T-helper 9 cell (primary cell): ENCODE measurements at places on chromosomes 12 and 14.

DNA sequence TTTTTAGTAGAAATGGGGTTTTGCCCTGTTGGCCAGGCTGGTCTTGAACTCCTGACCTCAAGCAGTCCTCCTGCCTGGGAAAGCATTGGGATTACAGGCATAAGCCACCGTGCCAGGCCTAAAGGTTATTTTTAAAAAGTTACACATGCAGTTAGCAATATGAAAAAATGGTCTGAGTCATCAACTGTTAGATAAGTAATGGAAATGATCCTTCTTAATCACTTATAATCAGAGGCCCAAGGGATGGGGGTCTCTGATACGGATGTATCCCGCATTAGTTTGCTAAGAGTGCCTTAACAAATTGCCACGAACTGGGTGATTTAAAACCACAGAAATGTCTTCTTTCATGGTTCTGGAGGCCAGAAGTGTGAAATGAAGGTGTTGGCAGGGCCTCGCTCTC lies 54.1 kb upstream of the FERMT2 start:
- DNase-seq: no peak

DNA sequence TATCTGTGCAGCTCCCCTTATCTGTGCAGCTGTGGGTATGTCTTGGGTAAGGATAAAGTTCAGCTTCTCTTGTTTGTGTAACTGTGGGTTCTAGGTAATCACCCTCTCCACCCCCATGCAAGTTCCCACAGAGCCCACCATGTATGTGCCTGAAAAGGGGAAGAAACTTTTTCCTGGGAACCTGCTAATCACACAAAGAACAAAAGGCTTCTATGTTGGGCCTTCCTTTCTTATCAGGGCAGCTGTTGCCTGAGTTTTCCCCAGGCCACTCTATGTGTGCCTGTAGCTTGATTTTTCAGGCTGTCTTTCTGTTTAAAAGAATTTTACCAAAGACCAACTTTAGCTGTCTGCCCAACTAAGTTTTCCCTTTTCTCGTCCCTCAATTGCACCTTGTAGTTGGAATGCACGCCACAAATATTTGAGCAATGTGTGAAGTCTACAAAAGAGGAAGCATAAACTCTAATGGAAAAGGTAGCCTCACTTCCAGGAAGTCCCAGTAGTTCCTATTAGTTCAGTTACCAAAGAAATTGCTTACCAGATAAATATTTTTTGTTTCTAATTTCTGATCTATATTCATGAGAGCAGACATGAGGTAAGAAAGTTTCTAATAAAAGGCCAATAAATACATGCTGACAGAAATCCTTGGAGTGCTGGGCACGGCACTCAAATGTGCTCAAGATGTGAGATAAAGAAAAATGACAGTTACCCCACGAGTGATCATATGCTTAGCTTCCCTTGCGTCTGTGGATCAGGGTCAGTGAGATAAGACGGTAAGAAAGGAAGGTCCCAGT lies 2.7 kb upstream of the GALC start:
- DNase-seq: no peak

DNA sequence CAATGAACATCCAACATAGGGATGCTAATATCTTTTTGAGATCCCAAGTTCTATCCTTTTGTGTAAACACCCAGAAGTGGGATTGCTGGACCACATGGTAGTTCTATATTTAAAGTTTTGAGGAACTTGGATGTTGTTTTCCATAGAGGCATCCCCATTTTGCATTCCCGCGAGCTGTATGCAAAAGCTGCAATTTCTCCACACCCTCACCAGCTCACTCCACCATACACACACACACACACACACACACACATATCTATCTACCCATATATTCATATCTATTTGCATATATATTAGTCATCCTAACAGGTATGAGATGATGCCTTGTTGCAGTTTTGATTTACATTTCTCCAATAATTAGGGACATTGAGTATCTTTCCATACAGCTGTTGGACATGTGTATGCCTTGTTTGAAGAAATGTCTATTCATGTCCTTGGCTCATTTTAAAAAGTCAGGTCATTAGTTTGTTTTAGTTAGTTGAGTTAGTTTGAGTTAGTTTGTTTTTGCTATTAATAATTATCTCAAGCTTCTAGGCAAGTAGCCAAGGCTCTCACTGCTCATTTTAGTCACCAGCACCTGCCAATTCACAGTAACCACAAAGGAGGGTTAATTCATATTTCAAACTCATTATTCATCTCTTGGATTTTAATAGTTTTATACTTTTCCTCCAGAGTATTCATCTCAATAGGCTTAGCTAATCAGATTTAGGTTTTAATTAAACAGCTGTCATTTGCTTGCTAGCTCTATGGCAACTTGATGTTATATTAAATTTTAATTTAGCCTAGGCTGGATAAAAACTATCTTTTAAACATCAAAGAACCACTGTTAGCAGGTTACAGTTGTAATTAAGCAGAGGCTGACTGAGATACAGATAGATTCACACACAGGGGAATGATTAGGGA lies 1435.9 kb upstream of the TMEM132C start:
- DNase-seq: no peak

DNA sequence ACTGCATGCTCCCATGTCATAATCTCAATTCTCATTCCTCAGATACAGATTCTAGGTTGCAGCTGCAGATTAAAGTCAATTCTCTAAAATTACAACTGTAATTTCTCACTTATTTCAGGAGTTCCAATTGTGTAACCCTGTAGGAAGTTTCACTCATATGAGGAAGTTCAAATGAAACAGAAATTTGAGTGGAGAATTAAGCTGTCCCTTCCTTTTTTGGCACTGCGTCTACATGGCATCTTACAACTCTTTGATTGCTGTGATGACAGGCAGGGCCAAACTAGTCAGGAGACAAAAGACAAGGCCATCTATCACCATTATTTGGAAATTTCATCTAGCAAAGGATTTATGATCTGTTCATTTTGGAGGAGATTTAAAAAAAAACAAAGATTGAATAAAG lies 13.3 kb upstream of the GRIP1 start:
- no peak for DNase-seq

DNA sequence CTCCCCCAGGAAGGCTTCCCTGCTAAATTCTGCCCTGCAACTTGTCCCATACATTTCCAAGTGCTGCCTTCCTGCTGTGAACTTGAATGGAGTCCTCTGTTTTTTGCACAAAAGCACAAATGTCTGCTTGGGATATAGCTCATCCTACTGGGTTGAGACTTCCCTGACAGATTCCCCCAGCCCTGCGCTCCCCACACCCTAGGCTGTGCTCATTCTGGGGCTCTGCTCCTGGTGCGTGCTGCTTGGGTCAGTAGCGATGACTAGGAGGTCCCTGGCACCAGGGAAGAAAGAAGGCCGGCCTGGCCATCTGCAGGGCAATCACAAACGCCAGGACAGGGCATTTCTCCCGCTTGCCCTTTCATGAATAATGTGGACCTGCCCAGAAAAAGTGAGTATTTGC lies 29.2 kb upstream of the FKBP4 start:
- no peak for DNase-seq

GRCh38 chr14:89600950-89601826 lies 184.2 kb upstream of the FOXN3 start:
- no peak for DNase-seq

DNA sequence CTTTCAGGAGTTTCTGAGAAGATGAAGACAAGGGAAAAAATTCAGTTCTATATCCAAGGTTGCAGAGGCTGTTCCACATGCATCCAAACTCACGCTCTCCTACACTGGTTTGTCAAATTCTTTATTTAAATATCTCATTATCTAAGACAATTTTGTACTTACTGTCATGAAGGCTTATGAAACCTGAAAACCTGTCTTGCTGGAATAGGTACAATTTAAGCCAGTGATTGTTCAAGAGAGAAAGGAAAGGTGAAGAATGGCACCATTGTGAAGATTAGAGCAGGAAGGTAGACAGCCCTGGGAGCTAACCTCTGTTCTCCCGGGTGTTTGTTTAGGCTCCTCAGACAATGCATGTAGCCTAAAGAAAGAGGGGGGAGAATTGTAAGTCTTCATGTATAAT lies 315.1 kb upstream of the PRKD1 start:
- no peak for DNase-seq

DNA sequence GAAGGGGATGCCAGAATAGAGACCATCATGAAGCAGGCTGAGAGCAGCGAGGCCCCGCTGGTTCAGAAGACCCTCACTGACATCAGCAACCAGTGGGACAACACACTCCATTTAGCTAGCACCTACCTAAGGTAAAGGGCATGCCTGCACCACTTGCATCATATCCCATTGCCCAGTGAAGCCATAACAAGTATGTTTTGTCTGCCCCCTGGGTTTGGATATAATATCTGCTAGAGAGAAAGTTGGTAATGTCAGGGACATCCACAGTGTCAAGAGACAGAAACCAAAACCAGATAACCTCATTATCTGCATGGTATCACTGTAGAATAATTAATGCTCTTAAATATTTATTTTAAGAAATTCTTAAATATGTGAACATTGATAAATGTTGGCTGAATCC lies 173.8 kb downstream of the SYNE2 start:
- no peak for DNase-seq

- DNase-seq: no peak
These were observed 61.7 kb upstream of the FBRSL1 start for GRCh38 chr12:132427999-132428935.

DNA sequence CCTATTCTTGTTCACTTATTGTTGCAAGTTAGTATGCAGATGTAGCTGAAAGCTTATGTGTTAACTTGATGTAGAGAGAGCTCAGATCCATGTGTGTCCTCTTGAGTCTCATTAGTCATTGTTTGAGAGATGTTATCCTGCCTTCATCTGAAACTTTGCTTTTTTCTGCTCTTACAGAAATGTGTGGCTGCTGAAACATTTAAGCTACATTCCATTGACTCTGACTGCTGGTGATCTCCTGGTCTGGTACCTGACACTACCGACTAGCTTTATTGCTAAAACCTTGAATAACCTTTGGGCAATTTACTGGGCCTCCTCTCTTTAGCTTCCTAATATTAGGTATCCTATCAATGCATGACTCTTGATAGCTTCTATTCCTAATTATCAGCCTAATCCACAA lies 705.6 kb upstream of the FOXG1 start:
- no peak for DNase-seq

GRCh38 chr12:123973552-123974341 lies 732 bp downstream of the ZNF664 start:
- DNase-seq: peak; percentile 16

GRCh38 chr14:90319173-90319572 lies 12.6 kb downstream of the NRDE2 start:
- DNase-seq: no peak

DNA sequence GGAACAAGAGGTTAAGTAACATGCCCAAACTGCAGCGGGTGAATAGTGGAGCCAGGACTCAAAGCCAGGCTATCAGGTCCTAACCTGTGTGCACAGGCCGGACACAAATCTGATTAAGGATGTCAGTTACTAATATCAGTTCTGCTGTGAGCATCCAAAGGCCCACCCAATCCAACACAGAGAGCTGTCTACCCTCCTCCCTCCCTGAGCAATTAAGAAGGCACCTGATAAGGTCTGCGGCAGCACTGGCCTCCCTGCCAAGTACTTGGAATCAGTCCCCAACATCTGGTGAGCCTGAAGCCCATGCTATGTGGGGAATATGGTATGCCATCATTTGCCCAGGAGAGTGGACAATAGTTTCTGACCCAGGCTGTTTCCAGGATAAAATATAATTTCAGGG lies 3.9 kb downstream of the HEBP1 start:
- no peak for DNase-seq

GRCh38 chr14:65032319-65032718 lies 45.6 kb downstream of the FNTB start:
- no peak for DNase-seq

DNA sequence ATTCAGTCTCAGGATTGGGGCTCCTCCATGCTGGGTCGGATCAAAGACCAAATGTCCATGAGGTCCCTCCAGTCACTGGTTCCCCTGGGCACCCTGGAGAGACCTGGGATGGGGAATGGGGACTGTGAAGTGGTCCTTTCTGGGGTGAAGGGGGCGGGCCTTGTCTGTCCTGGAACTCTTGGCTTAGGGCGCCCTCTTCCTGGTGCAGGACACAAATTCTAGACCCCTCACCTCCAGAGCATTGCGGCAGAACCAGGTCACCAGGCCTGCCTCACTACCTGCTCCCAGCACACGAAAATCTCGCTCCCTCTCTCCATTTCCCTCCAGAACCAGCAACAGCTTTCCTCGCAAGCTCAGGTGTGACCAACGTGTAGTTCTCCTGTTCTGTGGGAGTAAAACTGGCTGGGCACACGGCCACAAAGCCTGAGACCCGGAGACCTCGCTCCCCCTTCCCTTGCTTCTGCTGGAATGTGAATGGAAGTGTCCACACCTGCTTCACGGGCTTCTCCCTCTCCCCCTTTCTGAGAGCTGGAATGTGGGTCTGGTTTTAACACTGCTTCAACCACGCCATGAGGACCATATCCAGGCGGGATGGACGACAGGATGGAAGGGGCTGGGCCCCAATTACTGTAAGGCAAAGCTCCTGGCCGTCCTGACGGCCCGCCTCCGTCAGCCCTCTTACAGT lies 112.7 kb downstream of the SCARB1 start:
- no peak for DNase-seq

DNA sequence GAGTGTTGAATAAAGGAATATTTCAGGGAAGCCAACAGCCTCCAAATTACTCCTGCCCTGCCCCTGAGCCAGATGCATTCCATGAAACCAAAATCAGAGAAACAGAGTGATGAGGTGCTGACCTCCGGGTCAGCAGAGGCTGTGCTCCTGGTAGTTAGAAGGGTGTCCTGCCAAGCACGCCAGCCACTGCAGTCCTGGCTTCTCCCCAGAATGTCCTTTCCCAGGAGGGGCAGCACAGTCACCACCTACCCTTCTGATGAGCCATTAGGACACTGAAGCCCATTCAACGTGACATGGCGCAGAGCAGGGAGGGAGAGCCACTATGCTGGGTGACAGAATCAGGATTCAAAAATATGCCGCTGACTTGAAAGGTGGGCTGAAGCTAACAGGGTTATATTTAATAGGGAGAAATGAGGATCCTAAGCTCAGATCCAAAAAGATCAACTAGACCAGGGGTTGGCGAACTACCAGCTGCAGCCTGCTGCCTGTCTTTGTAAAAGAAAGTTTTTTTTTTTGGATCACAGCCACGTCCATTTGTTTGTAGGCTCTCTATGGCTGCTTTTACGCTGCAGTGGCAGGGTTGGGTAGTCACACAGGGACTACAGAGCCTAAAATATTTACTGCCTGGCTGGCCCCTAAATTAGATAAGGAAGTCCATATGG lies 34.5 kb upstream of the PLEK2 start:
- no peak for DNase-seq
